ENCODE measurements at places on chromosomes 16 and 17.

- DNase-seq, result peak; percentile 95
These were observed 48.7 kb upstream of the WSB1 start for GRCh38 chr17:27245230-27245696.

- no peak for DNase-seq
These were observed 45.8 kb downstream of the TEX2 start for GRCh38 chr17:64217249-64217691.

DNA sequence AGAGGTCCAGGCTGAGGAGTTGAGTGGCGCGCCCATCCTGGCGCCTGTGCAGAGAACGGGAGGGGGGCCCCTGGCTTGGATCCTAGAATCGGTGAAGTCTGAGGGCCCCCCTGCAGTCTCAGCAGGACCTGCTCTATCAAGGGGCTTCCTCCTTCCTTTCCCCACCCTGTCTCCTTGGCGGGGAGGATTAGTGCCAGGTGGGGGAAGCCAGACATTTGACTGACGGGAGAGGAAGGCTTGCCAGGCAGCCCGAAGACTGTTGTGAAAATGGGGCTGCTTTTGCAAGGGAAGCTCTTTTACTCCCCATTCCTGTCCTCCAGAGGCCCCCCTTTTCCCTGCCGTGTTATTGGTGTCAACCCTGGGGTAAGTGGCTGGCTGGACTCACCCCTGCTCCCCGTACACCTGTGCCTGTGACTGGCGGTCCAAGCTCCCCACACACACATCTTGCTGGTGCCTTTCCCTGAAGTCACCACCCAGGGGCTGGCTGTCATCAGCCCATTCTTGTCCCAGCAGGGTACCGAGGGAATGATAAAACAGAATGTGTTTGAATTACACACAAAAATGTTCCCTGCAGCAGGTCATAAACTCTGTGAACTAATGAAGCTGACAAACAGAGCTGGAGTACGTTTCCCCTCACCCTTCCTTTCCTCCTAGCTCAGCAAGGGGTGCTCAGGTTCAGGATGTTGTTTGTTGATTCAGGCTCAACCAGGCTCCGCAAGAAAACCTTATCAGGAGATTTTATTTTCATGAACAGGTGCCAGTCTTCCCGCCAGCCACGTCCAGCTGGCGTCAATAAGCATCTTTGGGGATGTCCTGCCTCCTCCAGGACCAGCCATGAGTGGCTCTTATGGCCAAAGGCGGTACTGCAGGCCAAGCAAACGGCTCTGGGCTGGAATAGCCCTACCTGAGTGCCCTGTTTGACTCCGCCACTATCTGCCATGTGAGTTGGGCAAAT, 4.4 kb upstream of the ARMC7 start:
- peak; percentile 95 for DNase-seq

DNA sequence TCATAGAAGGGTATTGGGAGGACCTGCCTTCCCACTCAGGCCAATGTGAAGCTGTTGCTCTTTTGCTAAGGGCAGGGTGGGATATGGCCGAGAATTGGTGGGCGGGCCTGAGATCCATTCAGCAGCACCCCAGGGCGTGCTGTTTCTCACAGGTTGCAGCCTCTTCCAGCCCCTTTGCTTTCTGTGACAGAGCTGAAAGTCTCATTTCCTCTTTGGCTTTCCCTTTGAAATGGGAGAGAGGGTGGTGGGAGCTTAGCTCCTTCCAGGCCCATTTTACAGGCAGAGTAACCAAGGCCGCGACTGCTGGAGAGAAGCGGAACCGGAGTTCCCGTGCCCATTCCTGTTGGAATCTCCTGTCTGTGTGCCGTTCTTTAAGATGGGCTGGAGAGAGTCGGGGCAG, 183.0 kb downstream of the RAB11FIP4 start:
- no peak for DNase-seq

DNA sequence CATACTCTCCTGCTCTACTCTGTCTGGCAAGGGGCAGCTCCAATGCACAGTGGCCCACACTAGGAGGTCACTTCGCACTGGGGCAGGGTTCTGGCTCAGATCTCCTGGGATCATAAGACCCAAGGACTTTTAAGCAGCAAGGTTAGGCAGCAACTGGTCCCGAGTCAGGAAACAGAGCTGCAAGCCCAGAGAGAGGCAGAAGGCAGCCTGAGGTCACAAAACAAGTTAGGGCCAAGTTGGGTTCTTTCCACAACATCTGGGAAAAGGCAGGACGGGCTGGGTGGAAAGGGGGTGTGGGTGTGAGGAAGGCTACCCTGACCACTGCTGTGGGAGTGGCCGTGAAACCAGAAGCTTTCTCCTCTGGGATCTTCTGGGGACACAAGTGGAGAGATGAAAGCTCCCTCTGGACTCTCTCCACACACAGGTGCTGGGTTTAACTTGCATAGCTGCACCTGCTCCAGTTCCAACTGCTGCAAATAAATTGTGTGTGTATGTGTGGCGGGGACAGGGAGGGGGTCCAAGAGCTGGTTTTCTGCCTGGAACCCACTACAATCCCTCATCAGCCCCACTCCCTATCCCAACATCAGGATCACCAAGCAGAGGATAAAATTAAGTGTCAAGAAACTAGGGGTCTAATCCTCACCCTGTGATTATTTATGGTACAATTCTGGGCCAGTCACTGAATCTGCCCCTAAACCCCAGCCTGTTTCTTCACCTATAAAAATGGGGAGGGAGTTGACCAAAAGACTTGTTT, 8.0 kb upstream of the TSPOAP1 start:
- DNase-seq, result no peak

DNA sequence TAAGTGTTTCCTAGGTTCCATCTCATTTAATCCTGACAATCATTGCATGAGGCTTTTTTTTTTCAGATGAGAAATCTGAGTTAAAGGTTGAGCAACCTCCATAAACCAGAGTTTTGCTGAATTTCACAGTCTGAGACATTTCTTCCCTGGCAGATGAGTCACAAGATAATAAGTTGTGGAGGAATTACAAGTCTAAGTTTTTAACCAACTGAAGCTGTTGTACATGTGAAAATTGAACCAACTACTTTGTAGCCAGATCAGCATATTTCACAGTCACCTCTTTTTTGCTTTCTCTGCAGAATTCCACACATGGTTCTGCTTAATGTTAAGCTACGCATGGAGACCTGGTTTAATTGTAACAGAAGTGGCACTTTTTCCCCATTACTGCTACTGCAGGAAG, 765.6 kb downstream of the CDH11 start:
- DNase-seq, result no peak

DNA sequence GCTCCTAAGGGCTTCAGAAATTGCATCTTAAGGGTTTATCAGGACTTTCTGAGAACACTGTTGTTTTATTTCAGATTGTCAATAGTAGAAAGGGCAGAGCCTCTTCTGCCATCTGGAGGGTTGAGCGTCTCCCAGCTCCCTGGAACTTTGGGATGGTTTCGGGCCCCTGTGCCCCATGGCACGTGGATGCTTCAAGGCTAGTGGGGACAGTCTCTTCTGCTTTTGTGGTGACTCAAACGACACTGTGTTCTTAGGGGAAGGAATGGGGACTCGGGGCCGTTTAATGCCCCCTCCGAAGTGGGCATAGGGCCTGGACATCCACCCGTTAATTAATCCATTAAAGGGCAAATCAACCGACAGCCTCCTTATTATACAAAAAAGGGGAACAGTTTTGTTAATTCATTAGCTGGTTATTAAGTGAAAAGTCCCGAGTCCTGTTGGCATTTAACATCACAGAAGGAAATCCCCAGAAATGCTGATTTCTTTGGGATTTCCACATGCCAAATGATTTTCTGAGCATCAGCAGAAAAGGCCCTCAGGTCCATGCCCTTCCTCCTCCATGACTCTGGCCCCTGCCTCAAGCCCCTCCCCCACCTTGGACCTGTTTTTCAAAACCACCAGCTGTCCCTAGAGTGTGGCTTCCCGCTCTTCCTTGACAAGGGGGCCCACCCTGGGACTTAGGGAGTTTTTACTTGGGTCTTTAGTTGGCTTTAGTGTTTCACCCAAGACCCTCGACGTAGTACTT, 68.7 kb downstream of the ARSG start:
- DNase-seq, result no peak

DNA sequence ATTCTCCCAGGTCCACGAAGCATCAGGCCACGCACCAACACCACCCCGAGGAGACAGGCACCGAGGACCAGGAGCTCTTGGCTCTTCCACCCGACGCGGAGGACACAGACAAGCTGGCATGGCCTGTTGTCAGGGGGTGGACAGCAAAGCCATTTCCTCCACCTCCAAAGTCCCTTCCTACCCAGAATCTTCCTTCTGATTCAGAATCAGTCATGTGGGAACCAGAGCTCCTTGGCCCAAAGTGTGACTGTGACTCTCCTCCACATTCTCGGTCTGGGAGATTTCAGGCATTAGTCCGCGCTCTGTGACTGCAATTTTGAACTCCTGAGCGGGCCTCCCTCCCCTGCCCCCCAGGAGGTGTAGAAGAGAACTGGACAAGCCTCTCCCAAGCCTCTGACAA, 9.2 kb downstream of the DNAH17 start:
- no peak for DNase-seq

GRCh38 chr17:17503566-17504130, 7.5 kb upstream of the RASD1 start:
- DNase-seq, result no peak

- DNase-seq, result no peak
These were observed 143.9 kb upstream of the SDK2 start for GRCh38 chr17:73788111-73788510.

DNA sequence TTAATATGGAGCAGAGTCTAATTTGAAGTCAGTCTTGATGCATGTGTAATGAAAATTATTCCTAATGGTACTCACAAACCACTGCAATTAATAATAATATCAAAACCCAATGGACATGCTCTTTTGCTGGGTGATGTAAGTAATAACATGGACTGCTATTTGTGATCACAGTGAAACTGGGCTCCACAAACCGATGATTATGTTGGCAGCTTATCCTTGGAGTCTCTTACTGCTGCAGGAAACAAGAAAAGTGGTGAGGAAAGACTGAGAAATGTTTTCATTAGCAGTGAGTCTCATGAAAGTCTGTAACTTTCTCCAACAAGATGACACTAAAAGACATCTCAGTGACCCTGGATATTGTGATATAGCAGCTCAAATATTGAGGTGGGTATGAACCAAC, 45.2 kb downstream of the TMEM100 start:
- DNase-seq, result no peak

DNA sequence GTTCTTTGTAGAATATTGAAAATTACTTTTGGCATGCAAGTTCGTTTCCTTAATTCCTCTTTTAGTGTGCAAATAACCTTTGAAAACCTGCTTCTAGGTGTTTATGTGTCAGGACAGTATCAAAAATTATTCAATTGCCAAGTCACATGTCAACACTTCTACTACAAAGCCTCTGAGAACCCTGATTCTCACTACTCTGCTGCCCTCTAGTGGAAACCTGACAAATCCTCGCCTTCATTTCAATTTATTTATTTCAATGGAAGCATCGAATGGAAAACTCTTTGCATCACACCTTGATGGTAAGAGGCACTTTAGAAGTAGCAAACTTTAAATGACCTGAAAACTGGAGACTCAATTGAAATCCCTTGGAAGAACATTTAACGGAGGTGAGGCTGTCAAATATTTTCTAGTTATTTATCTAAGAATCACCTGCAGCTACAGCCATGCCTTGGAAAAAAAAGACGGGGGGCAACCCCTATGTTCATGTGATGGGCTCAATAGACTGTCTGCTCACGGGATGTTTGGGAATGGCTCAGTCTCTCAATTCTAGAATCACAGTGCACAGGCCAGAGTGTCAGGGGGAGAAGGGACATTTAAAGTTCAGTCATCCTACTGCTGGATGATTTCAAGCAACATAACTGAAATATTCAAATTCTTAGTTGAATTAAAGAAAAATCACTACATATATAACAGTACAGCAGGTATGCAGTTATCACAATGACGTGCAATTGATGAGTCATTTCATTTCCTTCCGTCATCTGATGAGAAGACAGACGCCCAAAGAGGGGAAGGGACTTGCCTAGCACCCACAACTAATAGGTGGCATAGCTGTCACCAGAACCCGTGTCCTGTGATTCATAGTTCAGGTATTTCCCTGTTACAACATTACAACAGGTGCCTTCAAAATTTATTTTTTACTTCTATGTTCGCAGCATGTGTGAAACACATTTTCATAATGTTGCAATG, 563.9 kb downstream of the TOX3 start:
- DNase-seq, result peak; percentile 78

DNA sequence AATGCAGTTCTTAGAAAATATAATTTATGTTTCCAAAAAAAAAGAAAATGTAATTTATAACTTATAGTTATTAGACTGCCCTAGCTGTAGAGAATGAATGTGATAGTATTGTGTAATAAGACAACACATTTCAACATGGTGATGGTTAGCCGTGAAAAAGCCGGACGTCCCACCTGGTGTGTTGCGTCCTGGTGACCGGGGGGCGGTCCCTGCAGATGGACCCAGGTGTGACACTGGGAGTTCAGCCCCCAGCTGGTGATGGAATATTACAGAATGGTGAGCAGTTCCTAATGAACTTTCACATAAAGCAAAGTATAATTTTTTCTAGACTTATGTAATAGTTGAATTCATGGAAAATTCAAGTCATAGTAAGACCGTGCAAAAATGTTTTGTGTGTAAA, 132.8 kb downstream of the LAT start:
- DNase-seq, result no peak

- peak; percentile 99 for DNase-seq
These were observed 9.3 kb downstream of the SLC47A2 start for GRCh38 chr17:19706791-19707727.

All from NCI-H524 (cell line).